Stimulated activated CD4-positive, alpha-beta T cell treated with anti-CD3 and anti-CD28 coated beads, Interleukin-12 subunit alpha, Interleukin-12 subunit beta, amount 100 ng/mL, for 24 hours (primary cell): ENCODE measurements at places on chromosomes 7 and 10.

GRCh38 chr10:34816501-34817002 is 1.5 kb upstream of the PARD3 start:
- DNase-seq = no peak

DNA sequence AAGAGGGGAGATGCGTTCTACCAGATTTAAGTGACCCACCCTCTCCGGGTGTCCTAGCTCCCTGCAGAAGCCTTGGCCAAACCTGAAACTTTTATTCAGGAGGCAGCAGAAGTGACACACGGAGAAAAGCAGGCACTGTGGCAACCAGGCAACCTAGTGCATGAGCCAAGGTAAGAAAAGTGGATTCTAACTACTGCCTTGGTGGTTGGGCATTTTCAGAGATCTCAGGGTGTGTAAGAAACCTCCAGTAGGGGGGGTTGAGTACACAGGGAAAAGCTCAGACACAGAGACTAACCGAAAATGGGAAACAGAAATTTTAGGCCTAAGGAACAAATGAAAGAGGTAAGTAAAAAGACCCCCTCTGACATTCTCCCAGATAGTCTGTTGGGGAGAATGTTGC is 645.7 kb downstream of the ANKRD7 start:
- no peak for DNase-seq

DNA sequence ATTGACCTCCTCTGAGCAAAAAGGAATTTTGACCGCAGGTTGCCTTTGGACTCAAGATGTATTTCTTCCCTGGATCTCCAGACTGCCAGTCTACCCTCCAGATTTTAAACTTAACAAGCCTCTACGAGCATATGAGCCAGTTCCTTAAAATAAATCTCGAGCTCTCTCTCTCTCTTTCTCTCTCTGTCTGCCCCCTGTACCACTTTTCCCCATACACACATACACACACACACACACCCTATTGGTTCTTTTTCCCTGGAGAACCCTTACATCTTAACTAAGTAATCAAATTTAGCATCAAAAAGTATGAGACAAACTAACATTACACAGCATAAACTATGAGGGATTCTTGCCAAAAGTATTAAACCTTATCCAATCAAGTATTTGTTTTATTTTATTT is 11.4 kb downstream of the BCAP29 start:
- DNase-seq = no peak

GRCh38 chr7:143300959-143301935 is 13.1 kb downstream of the CASP2 start:
- no peak for DNase-seq

DNA sequence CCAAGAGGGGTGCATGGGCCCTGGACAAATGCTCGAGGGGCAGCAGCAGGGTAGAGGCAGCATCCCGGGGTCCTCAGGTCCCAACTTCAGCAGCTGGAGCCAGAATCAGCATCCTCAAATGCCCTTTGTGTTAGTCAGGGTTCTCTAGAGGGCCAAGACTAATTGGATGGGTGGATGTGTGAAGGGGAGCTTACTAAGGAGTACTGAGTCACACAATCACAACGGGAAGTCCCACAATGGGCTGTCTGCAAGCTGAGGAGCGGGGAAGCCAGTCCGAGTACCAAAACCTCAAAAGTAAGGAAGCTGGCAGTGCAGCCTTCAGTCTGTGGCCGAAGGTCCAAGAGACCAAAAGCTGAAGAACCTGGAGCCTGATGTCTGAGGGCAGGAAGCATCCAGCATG is 162.9 kb upstream of the TCERG1L start:
- DNase-seq = no peak

GRCh38 chr10:48249763-48250351 is 24.6 kb downstream of the FRMPD2 start:
- no peak for DNase-seq

DNA sequence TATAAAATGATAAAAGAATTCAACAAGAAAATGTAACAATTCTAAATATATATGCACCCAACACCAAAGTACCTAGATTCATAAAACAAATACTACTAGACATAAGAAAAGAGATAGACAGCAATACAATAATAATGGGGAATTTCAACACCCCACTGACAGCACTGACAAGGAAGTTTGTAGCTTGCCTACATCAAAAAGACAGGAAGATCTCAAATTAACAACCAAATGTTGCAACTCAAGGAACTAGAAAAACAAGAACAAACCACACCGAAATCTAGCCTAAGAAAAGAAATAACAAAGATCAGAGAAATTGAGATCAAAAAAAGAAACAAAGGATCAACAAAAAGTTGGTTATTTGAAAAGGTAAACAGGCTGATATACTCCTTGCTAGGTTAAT is 36.5 kb upstream of the TNKS2 start:
- no peak for DNase-seq
